Tibial artery (tissue), 4 donors: ENCODE measurements at places on chromosomes 6 and 20.

GRCh38 chr6:111651185-111652034, 45.7 kb upstream of the TRAF3IP2 start:
- no peak for DNase-seq

DNA sequence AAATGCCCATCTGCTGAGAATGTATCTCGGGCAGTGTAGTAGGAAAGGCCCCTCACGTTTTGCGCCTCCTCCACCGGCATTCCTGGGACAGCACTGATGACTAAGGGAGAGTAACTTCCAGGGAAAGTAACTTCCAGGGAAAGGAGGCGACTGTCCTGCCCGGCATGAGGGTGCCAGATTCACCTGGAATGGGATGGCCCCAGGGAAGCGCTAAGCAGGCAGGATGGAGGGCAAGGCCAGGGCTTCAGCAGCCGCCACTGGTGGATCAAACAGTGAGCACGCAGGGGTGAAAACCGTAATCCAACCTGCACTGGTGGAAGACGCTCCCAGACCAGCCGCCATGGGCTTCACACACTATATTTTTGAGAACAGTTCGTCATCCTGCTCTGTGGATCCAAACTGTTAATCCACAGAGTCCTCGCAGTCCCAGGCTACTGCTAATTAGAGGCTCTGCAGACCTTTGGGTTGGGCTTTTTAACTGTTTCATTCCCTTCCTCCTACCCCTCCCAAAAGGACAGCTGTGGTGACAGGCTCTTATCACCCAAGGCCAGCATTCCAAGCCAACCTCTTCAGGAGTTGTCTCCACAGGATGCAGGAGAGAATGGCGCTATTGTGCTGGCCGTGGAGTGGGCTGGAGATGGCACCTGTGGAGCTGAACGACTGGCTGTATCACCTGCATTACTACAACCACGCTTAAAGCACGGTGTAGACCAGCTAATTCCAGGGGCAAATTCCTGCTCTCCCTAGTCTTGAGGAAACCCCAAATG, 178.9 kb downstream of the DLL1 start:
- peak; percentile 47 for DNase-seq

DNA sequence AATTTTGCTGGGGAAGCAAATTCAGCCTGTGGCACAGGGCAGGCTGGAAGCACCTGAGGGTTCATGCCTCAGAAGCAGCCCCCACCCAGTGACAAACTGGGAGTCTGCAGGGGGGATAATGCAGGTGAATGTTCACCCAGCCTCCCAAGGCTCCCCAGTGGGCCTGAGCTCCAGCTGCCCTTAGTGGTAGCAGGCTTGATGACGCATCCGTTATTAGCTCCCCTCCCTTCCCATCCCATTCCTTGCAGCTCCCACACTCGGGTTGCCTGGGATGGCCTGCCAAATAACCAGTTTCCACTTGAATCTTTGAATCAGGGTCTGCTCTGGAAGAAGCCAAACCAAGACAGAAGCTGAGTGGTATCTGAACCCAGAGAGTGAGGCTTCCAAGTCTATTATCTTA, 15.8 kb downstream of the KCNK15 start:
- no peak for DNase-seq

- no peak for DNase-seq
Observed at GRCh38 chr6:135651964-135652755, 154.6 kb upstream of the AHI1 start.

- DNase-seq: no peak
Observed at GRCh38 chr20:49762940-49763766, 49.5 kb upstream of the B4GALT5 start.

GRCh38 chr20:20740541-20740940, 28.1 kb upstream of the RALGAPA2 start:
- no peak for DNase-seq

DNA sequence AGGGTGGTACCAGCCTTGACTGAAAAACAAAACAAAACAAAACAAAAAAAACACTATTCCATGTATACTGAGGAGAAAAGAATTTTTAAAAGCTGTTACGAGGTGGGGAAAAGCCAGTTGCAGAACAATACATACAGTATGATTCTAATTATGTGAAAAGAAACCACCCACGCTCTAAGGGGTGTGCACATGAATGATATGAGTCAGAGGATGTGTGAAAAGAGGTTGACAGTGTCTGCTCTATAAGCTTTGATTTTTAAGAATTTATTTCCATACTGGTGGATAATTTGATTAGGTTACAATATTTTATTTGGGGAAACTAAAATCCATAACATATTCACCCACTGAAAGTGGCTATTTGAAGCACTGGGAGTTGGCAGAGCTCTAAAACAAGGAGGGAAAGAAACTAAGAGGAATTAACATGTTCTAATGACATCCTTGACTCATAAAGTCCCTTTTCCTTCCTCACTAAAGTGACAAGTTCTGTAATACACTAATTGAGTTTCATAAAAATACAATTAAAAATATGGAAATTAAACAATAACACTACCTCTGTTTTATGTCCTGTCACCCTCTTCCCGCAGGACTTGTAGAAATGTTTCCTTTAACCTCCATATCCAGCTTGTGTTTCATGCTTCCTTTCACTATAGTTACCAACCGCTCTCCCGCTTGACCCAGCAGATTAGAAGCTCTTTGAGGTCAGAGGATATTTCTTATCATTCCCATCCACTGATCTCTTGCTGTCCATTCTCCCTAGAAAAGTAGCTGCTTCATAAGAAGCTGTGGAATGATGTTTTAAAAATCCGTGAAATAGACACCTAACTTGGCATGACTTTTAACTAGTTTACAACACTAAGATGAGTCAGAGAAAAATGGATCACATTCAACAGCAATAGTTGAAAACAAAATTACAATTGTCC, 118.6 kb upstream of the CCDC28A start:
- no peak for DNase-seq

GRCh38 chr6:168152306-168152963, 73.4 kb upstream of the FRMD1 start:
- DNase-seq: no peak

DNA sequence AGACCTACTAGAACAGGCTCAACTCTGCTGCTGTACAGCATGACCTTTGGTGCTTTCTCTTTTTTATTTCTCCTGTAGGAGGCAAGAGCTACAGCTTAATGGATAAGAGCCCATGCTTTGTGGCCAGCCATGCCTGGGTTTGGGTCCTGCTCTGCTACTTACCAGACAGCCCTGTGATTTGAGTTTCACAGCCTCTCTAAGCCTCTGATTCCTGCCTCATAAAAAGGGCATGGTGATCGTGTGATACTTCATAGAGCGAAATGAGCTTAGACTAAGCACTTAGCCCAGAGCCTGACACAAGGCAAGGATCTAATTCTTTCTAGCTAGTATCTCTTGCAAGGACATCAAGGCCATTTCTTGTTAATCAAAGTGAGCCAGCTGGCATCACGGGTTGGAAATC, 19.3 kb upstream of the PDE7B start:
- no peak for DNase-seq

- no peak for DNase-seq
Observed at GRCh38 chr6:113112086-113112485, 745.1 kb upstream of the MARCKS start.

DNA sequence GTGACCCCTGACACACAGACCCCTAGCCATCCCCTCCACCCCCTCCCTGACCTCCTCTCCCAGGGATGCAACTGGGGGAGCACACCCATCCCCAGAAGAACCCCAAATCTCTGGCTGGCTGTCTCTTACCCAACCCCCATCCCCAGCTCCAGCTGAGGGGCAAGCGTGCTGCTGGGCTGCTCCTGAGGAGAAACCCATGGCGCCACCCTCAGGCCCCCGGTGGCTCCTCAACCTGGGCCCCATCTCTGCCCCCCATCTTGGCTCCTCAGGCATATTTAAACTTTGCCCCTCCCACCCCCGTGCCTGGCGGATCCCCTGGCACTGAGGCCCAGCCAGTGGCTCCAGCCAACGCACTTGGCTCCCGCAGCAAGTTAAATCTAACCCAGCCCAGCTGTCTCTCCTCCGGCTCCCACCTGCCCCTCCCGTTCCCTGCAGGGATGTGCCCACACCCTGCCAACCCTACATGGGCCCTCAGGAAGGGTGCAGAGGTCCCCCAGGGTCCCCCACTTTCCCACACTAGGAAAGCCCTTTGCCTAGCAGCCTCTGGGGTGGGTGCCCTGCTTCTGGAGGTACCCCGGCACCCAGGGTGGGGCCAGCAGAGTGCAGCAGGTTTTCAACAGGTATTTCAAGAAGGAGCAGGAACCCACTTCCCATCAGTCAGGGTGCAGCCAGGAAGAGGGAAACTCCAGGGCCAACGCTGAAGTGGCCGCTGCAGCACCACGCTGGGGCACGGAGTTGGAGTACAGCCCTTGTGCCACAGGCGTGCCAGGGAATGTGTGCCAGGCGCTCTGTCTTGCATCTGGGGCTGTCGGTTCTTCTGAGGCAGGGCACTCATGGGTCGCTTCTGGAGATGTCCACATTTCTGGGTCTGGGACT, 5.3 kb upstream of the OSBPL2 start:
- DNase-seq: no peak

GRCh38 chr6:166202321-166202733, 34.7 kb upstream of the TBXT start:
- DNase-seq: no peak

DNA sequence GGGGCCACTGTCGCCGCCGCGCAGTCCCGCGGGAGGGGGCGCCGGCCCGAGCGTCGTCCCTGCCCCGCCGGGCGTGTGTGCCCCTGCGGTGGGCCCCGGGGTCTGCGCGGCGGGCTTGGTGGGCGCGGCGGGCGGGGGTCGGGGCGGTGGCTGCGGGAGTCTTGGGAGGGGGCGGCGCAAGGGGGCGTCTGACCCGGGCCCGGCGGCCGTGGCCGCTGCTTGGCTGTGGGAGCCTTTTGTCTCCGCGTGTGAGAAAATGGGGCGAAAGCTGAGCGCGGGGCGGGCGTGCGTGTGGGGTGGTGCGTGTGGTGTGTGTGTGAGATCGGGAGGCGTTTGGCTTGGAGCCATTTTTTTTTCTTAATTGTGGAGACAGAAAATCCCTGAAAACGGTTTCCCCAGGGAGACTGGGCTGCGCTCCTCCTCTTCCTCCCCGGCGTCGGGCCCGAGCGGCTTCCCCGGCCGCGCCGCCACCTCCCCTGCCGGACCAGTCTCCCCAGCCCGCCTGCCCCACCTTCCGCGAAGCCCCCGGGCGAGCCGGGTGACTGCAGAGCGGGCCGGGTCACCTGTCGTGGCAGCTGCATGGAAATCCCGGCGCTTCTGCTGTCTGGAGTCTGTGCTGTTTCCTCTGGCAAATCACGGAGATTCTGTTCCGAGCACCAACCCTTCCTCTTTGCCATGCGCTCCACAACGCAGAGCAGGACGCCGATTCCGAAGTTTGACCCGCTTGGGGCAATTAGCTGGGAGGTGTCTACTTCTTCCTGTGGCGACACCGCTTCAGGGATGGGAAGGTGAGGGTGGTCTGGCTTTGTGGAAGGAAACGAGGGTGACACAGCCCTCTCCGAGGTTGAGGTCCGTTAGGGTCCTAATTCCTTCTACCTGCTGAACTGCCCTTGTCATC, 64.4 kb downstream of the GTF2H5 start:
- peak; percentile 35 for DNase-seq

DNA sequence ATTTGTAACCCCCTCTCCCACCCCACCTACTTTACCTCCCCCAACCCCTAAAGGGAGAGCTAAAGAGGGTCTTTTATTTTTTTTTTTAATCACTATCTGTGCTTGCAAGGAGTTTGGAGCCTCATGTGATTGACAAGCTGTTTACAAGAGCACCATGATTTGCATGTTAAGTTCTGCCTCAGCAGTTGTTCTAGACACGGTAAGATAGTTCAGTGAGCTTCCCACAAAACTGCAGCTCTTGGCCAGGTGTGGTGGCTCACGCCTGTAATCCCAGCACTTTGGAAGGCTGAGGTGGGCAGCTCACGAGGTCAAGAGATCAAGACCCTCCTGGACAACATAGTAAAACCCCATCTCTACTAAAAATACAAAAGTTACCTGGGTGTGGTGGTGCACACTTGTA, 5.0 kb upstream of the PXDC1 start:
- DNase-seq: no peak

GRCh38 chr6:40442591-40442990, 144.6 kb downstream of the LRFN2 start:
- no peak for DNase-seq

- no peak for DNase-seq
Observed at GRCh38 chr6:138601128-138601527, 101.8 kb upstream of the NHSL1 start.

DNA sequence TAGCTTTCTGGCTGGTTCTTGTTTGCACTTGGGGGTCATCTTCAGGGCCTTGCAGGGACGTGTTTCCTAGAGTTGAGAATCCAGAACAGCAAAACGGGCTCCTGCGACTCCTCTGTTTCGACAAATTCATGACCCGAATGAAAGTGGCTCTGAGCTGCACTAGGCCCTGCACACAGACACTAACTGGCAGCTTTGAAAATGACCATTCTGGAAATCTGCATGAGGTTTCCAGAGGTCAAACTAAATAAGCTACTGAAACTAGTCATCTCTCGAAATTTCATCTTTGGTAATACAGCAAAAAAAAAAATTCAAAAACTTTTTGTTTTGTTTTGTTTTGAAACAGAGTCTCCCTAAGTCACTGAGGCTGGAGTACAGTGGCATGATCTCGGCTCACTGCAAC, 15.5 kb upstream of the BMP7 start:
- DNase-seq: no peak

DNA sequence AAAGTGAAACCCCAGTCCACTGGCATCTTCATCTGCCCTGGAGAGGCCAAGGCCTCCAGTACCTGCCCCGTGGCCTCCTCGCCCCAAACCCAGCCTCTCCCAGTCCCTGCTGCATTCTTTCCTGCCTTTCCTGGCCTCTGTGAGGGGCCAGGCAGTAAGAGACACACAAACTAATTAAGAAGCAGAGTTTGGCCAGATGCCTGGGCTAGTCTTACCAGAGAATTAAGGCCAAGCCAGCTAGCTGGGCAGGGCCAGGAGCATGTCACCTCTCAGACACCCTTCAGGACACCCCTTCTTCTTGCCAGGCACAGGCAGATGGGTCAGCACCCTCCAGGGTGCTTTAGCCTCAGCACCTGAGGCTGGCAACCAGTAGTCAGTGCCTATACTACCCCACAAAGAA, 2.4 kb downstream of the MDGA1 start:
- DNase-seq: no peak

- DNase-seq: no peak
Observed at GRCh38 chr6:106764353-106764980, 135.1 kb downstream of the QRSL1 start.

GRCh38 chr20:43825581-43825980, 89.1 kb upstream of the TOX2 start:
- no peak for DNase-seq

DNA sequence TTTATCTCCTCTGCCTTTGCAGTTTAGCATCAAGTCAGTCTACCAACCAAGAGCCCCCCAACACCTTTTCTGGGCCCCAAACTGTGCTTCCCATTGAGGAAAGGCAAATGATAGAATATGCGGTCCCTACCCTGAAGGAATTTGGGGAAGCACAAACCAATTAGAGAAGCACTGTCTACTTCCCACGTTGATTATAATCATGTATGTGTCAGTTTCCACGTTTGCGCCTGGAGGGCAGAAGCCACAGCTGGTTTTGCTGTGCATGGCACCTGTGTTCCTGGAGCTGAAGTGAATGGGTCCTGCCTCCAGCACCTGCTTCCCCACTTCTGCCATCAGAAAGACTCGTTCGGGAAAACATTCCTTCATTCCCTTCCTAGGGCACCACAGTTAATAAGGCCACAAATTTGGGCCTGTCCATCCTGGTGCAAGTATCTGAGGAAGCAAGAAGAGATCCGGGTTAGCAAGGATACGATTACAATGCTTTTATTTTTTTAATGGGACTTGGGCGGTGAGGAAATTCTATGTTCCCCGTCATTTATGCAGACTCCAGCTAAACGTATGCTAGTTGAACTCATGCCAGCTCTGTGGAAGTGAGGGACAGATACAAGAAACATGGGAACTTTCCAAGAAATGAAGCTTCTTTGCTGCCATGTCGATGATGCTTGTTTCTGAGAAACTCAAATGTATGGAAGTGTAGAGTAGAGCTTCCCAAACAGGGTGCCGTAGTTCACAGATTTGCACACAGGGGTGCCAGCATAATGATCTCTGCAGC, 333.5 kb downstream of the NRN1 start:
- DNase-seq: no peak
